ENCODE measurements at places on chromosomes 7 and 10. TPM values are rescaled to one million over a fixed set of nuclear protein-coding genes. Genes with fewer than 3 reads are reported as not detected.

DNA sequence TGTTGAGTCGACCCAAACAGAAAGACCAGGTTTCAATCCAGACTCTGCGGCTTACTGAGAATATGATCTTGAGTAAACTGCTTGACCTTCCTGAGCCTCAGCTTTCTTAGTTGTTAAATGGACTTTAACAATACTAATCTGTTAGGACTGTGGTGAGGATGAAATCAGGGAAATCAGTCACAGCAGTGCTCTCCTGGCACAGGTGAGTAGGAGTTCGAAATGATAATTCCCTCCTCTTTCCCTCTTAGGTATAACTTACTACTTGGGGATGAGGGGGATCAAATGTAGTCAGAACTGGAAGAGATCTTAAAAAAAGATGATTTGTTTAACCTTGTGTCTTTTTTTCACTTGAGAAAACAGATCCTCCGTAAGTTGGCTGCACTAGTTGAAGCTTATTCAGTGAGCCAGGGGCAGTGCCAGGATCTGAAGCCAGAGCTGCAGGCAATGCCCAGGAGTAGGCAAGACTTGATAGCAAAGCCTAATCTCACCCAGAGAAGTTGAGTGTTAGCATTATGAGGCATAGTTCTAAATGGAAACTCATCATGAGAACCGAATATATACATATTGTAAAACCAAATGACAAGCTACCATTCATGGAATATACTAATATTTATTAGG lies 1.8 kb upstream of the MAGI2 start:
- H3K36me3 ChIP-seq, result no peaks in the 10 kb centered on the region
- peaks cover 28% of the 10 kb centered on the region for H3K4me1 ChIP-seq
- no peak overlapping the region for H3K4me3 ChIP-seq
- peaks cover 50% of the 10 kb centered on the region for H3K27me3 ChIP-seq

- H3K4me1 ChIP-seq, result peaks cover 9% of the 10 kb centered on the region
- DNase-seq, result no peak
- H3K27me3 ChIP-seq, result peaks cover 11% of the 10 kb centered on the region
- H3K36me3 ChIP-seq, result peaks cover 3% of the 10 kb centered on the region
- H3K4me3 ChIP-seq, result peak overlapping the region; percentile 84
These were observed 81.3 kb upstream of the DKK1 start for GRCh38 chr10:52232561-52233350.

DNA sequence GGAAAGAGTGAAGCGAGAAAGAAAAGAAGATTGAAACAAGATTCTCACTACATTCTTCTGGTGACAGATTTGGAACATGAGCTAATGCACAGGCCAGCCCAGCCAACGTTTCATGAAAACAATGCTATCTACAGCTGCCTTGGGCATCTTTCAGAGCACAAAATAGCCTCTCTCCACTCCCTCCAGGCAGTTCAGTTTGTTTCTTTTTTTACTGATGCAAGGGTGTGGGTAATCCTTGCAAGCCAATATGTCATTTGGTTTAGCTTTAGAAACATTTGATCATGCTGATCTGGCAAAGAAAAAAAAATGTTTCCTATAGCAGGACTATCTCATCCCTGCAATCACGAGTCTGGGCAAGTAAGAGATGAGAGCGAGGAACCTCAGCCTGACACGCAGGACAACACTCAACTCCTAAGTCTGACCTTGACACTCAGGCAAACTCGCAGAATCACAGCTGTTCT lies 35.9 kb downstream of the SVIL start:
- no peaks in the 10 kb centered on the region for H3K27me3 ChIP-seq
- DNase-seq, result no peak
- peaks cover 4% of the 10 kb centered on the region for H3K4me1 ChIP-seq
- H3K27ac ChIP-seq, result no peak overlapping the region
- H3K36me3 ChIP-seq, result no peaks in the 10 kb centered on the region

- H3K4me1 ChIP-seq, result peaks cover 33% of the 10 kb centered on the region
- no peak overlapping the region for H3K27ac ChIP-seq
- peak overlapping the region; percentile 65 for H3K4me3 ChIP-seq
- peaks cover 85% of the 10 kb centered on the region for H3K27me3 ChIP-seq
These were observed 8.3 kb downstream of the EN2 start for GRCh38 chr7:155466142-155466813.

- no peak overlapping the region for H3K4me3 ChIP-seq
- no peaks in the 10 kb centered on the region for H3K27me3 ChIP-seq
- H3K36me3 ChIP-seq, result no peaks in the 10 kb centered on the region
- no peak for DNase-seq
- no peak overlapping the region for H3K27ac ChIP-seq
- peaks cover 4% of the 10 kb centered on the region for H3K4me1 ChIP-seq
These were observed 34.7 kb downstream of the SVIL start for GRCh38 chr10:29600067-29600466.

DNA sequence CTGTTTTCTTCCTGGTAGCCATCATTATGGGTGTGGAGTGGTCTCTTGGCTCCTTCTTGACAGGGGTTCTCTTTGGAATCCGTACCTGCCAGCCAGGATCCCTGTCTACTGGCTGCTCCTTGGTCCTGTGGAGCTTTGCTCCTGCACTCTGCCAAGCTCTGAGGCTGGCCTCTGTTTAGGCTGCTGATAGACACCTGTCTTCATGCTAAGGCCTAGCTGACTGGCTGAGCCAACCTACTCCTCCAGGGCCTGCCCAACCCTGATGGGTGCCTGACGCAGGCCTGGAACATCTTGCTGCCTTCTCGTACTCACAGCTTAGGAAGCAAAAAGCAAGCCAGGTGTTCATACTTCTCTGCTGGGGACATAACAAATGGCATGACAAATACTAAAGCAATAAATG lies 333.6 kb upstream of the ZNF32 start:
- no peaks in the 10 kb centered on the region for H3K36me3 ChIP-seq
- no peaks in the 10 kb centered on the region for H3K27me3 ChIP-seq
- H3K4me3 ChIP-seq, result no peak overlapping the region
- no peaks in the 10 kb centered on the region for H3K4me1 ChIP-seq
- H3K27ac ChIP-seq, result no peak overlapping the region

DNA sequence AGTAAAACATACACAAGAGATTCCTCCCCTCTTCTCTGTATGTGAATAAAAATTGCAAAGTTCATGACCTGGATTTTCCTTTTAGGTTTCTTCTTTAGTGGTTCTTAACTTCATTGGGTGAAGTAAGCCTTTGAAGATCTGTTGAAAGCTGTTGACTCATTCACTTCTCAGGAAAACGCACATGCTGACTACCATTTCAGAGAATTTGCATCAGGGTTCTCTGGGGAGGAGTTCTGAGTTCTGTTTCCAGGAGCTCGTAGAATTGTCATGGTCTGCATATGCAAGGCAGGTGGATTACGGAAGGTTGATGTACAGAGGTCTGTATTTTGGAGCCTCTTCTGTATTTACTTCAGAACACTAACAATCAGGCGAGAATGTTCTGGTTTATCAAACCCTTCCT lies 962 bp upstream of the SLC26A4 start:
- H3K27me3 ChIP-seq, result peaks cover 21% of the 10 kb centered on the region
- H3K4me3 ChIP-seq, result peak overlapping the region; percentile 86
- H3K27ac ChIP-seq, result peak overlapping the region; percentile 97
- DNase-seq, result peak; percentile 69
- H3K36me3 ChIP-seq, result peaks cover 4% of the 10 kb centered on the region

DNA sequence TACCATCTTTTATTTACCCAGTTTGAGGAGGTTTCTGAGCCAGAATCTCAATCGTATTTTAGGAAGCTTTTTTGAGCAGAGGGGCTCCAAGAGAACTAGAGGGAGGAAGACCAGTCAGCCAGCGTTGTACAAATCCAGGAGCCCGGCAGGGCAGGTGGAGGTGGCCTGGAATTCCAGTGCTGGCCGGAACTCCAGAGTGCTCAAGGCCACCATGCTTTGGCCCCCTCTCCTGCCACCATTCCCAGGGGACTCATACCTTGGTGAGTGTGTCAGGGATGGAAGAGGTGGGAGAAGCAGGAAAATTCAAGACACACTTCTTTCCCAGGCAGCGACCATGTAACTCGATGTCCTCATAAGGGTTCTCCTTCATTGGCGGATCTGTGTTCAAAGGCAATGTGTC lies 55.3 kb downstream of the DENND2A start:
- DNase-seq, result no peak
- no peaks in the 10 kb centered on the region for H3K4me1 ChIP-seq
- H3K36me3 ChIP-seq, result no peaks in the 10 kb centered on the region
- no peaks in the 10 kb centered on the region for H3K27me3 ChIP-seq
- H3K4me3 ChIP-seq, result no peak overlapping the region
- no peak overlapping the region for H3K27ac ChIP-seq

GRCh38 chr7:82821037-82821436 lies 341.6 kb downstream of the PCLO start:
- H3K36me3 ChIP-seq, result no peaks in the 10 kb centered on the region
- H3K4me3 ChIP-seq, result no peak overlapping the region
- H3K27ac ChIP-seq, result no peak overlapping the region
- no peaks in the 10 kb centered on the region for H3K27me3 ChIP-seq
- H3K4me1 ChIP-seq, result no peaks in the 10 kb centered on the region

DNA sequence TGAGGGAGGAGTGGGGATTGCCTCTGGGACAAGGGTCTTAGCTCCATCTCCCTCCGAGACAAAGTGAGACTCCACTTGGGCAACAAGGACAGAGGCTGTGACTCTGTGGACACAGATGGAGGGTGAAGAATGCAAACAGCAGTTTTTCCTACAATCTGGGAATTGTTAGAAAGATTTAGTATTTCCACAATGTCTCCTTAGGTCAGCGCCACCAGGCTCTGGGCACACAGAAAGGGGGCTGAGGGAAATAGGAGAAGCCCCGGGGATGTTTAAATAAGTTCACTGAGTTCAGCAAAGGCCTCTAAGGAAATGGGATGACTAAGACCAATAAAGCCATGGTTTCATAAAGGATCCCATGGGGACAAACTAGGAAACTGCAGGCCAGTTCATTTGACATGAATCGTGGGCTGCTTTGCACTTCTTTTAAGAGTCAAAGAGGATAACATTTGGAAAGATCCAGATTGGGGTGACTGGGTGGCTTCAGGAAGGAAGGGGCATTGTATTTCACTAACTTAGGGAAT lies 219.8 kb upstream of the GLI3 start:
- H3K36me3 ChIP-seq, result no peaks in the 10 kb centered on the region
- no peak overlapping the region for H3K4me3 ChIP-seq
- no peak for DNase-seq
- H3K27me3 ChIP-seq, result peaks cover 9% of the 10 kb centered on the region
- H3K4me1 ChIP-seq, result no peaks in the 10 kb centered on the region

GRCh38 chr7:30281263-30281662 lies 3.1 kb upstream of the ZNRF2 start:
- H3K4me1 ChIP-seq, result peaks cover 42% of the 10 kb centered on the region
- H3K36me3 ChIP-seq, result peaks cover 5% of the 10 kb centered on the region
- H3K4me3 ChIP-seq, result no peak overlapping the region
- DNase-seq, result no peak
- no peak overlapping the region for H3K27ac ChIP-seq
- no peaks in the 10 kb centered on the region for H3K27me3 ChIP-seq

DNA sequence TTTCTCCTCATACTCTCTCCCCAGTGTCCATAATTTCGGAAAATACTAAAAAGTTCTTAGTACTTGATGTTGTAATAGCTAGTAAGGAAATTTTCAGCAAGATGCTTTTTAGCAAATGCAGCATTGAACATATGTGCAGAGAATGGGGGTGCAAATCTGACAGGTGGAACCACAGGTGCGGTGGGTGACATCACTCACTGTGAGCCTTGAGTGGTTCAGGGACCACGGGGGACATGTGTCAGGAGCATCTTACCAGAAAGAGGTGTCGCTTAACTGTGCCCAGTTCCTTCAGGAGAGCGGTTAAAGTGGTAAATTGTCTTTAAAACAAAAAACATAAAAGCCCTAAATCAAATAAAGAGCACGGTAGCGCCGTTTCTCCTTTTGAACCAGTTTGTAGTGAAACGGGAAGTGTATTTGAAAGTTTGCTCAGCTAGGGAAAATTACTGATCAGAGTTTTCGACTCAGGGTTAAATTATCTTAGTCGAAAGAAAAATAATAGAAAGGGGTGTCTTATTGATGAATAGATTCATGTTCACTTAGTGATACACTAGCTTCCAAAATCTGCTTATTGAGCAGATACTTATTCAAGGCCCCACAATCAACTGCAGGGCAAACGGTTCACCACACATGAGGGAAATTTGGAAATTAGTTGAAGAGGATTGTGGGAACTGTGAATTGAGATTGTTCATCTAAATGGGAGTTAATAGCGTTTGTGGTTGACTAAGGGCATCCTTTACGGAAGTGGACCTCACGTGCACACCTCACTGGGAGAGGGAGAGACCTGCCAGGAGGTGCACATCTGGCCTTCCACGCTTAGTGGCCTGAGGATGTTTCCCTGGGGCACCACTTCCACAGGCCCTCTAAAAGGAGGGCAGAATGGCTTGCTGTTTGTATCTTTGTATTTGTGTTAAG lies 12.7 kb downstream of the CUL1 start:
- DNase-seq, result peak; percentile 23
- H3K36me3 ChIP-seq, result no peaks in the 10 kb centered on the region
- H3K4me1 ChIP-seq, result peaks cover 87% of the 10 kb centered on the region
- peak overlapping the region; percentile 51 for H3K27ac ChIP-seq
- peak overlapping the region; percentile 56 for H3K4me3 ChIP-seq

- H3K36me3 ChIP-seq, result no peaks in the 10 kb centered on the region
- no peak overlapping the region for H3K4me3 ChIP-seq
- no peaks in the 10 kb centered on the region for H3K4me1 ChIP-seq
- no peak overlapping the region for H3K27ac ChIP-seq
- DNase-seq, result no peak
These were observed 181.3 kb upstream of the PRPS1L1 start for GRCh38 chr7:18208921-18209320.

GRCh38 chr7:70587739-70588138 lies 544.2 kb upstream of the GALNT17 start:
- DNase-seq, result no peak
- H3K4me1 ChIP-seq, result no peaks in the 10 kb centered on the region
- H3K4me3 ChIP-seq, result no peak overlapping the region
- no peaks in the 10 kb centered on the region for H3K36me3 ChIP-seq

The PDZD8 gene
- 18.3 TPM for total RNA-seq

The GCK gene
- 0.67 TPM for total RNA-seq

The PAX4 gene
- not detected for total RNA-seq

The ARHGEF5 gene
- total RNA-seq, result 16.8 TPM

The INHBA gene
- 0.05 TPM for total RNA-seq

The BRI3 gene
- total RNA-seq, result 90.0 TPM

The KLF14 gene
- not detected for total RNA-seq

The ZNF775 gene
- 6.5 TPM for total RNA-seq

The SMO gene
- total RNA-seq, result 2.0 TPM
